ENCODE measurements at places on chromosomes 11 and 22.

- no peak for DNase-seq
These were observed 48.7 kb downstream of the CYTH4 start for GRCh38 chr22:37331034-37331428.

DNA sequence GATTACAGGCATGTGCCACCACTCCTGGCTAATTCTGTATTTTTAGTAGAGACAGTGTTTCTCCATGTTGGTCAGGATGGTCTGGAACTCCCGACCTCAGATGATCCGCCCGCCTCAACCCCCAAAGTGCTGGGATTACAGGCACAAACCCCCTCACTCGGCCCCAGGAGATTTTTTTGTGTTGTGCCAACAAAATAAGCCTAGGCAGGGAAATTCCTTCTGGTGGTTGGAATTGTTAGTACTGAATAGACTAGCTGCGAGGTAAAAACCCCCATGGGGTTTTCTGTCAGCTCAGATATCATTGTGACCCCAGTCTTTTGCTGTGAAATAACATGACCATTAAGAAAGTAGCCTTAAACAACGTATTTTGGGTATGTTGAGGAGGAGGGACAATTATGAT, 144.9 kb downstream of the BCR start:
- no peak for DNase-seq

DNA sequence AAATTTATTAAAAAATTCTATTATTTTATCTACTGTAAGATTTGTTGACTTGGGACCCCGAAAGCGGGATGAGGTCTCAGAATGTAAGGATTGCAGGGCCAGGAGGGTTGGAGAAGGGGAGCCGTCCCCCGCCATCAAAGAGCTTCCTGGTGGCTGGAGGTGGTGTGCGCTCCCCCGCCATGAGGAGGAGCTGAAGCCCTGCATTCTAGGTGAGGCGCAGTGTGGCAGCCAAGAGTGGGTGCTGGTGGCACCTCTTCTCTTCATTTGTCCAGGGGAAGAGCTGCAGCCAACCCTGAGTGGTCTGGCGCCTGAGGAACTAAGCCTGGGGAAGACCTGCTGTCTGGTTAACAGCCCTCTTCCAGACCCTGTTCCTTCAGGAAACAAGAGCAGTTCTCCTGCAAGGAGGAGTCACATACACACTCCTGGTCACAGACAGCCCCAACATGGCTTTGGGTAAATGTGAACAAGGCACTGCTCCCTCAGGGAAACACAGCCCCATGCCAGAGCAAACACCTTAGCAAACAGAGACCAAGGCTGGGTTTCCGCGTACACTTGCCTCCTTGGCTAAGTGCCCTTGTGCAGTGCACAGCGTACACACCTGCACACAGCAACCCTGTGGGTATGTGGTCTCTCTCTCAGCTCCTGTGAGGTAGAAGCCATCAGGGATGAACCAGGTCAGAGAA, 17.3 kb downstream of the RTN4RL2 start:
- DNase-seq = no peak

DNA sequence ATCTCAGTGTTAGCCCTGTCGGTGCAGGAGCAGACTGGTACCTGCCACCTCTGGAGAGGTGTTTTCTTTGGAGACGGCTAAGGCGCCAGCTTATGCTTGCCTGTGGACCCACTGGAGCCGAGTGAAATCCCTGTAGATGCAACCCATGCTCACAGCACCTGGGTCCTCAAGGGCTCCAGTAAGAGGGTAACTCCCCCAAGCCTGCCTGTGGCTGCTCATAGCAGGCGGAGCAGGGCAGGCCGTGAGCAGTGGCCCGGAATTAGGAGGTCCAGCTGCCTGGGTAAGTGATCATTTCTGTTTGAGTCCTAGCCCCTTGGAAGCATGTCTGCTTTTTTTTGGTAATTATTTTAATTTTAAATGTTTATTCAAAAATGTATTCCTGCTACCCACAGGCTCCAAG, 43.8 kb downstream of the NAT10 start:
- no peak for DNase-seq

GRCh38 chr11:64340671-64341335, 799 bp downstream of the CCDC88B start:
- DNase-seq = no peak

DNA sequence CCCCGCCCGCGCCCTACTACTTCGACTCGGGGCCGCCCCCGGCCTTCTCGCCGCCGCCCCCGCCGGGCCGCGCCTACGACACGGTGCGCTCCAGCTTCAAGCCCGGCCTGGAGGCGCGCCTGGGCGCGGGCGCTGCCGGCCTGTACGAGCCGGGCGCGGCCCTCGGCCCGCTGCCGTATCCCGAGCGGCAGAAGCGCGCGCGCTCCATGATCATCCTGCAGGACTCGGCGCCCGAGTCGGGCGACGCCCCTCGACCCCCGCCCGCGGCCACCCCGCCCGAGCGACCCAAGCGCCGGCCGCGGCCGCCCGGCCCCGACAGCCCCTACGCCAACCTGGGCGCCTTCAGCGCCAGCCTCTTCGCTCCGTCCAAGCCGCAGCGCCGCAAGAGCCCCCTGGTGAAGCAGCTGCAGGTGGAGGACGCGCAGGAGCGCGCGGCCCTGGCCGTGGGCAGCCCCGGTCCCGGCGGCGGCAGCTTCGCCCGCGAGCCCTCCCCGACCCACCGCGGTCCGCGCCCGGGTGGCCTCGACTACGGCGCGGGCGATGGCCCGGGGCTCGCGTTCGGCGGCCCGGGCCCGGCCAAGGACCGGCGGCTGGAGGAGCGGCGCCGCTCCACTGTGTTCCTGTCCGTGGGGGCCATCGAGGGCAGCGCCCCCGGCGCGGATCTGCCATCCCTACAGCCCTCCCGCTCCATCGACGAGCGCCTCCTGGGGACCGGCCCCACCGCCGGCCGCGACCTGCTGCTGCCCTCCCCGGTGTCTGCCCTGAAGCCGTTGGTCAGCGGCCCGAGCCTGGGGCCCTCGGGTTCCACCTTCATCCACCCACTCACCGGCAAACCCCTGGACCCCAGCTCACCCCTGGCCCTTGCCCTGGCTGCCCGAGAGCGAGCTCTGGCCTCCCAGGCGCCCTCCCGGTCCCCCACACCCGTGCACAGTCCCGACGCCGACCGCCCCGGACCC, 17.4 kb upstream of the ACR start:
- no peak for DNase-seq

GRCh38 chr11:13836666-13837065, 125.9 kb upstream of the SPON1 start:
- no peak for DNase-seq

DNA sequence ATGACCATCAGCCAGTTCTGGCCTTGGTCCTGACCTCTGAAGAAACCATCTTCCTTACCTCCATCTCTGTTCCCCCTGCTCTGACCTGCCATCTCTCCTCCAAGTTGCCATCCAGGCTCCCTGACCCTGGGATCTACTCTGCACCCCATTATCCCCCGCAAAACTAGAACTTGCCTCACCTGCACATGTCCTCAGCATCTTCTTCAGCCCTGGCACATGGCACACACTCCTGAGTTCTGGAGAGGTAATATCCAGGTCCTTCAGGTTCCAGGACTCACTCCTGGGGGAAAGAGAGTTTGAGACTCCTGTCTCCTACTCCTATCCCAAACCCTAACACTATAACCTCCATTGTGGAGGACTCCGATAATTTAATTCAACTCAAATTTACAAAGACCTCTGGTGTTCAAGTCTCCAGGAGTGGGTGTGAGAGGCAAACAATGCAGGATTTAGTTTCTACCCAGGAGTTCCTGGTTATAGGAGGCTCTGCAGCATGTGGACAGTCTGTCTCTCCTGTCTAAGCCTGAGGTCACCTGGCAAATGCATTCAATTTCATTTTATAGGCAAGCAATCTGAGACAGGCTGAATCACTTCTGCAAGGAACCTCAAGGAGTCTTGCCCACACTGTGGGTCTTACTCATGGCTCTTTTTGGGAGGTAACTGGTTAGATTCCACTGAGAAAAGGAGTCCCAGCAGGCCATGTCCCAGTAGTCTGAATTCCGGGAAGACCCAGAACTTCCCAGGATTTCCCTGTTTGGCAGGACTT, 7.3 kb downstream of the TRIM21 start:
- no peak for DNase-seq

DNA sequence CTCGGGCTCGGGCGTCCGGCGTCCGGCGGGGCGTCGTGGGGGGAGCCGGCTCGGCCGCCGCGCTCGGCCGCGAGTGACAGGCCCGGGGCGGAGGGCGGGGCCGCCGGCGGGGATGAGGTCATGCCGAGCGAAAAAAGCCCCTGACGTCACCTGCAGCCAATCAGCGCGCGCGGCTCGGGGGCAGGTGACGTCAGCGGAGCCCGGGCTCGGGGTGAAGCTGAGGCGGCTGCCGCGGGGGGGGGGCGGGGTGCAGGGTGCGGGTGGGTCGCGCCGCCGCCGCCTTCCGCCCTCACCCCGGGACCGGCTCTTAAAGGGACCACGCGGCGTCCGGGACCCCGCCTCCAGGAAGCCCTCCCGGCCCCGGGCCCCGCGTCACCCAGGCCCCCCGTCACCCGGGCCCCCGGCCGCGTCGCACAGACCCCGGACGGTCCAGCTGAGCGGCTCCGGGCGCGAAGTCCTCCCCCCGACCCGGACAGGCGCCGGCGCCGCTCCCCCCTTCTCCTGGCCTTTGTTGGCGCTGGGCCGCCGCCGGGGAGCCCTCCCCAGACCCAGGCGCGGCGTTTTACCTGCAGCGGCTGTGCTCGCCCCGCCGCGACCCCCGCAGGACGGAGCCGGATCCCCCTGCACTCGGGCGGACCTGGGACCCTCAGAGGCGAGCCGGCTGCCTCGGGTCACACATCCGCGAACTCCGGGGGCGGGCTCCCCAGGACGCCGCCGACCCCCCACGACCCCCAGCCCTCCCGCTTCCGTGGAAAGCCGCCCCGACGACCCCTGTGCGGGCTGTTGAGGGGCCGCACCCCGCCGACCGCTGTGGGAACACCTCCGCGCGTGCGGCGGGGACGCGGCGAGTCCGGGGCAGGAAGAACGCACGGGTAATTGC, at the start of gene DUSP8:
Gene DUSP8, minus strand, starts transcription at position 75 of the 880 bp plus-strand sequence. CDS start 6,445 bp downstream, outside the sequence.
- peak; percentile 26 for DNase-seq

GRCh38 chr22:41425660-41426365, 20.8 kb downstream of the TOB2 start:
- no peak for DNase-seq

GRCh38 chr11:92246630-92247029, 22.0 kb downstream of the FAT3 start:
- no peak for DNase-seq

- DNase-seq = no peak
These were observed 1445.5 kb downstream of the BRD1 start for GRCh38 chr22:48382197-48382596.

DNA sequence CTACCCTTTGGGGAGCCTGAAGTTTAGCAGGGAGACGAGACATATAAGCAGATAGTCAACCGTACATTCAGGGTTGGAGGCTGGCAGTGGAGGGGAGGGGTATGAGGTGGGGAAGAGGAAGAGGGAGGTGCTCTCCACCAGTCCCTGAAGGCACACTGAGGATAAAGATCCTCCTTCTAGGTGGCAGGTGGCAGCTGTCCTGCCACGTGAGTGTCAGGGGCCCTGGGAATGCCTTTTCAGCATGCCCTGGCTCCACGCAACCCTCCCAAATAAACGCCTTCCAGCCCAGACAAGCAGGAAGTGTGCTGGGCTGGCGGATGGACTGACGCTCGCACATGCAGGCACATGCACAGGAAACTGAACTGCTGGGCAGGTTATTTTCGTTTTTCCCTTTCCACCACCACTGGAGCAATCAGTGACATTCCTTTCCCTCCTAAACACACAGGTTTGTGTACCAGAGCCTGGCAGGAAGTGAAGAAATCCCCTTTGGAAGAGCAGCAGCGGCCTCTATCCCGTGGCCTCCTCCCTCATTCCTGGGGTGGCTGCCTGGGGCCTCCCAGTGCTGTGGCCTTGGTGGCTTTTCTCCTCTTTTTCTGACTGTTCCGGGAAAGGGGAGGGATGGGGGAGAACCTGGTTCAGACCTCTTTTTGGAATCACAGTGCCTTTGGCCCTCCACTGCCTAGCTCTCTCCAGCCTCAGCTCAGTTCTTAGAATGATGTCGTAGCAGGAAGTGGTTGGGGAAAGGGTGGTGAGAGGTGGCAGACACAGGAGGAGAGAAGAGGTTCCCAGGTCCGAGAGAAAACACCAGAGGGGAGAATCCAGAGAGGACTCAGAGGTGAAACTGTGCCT, 157.0 kb upstream of the TIMP3 start:
- DNase-seq = no peak

GRCh38 chr11:108752297-108752751, 87.5 kb downstream of the DDX10 start:
- no peak for DNase-seq

DNA sequence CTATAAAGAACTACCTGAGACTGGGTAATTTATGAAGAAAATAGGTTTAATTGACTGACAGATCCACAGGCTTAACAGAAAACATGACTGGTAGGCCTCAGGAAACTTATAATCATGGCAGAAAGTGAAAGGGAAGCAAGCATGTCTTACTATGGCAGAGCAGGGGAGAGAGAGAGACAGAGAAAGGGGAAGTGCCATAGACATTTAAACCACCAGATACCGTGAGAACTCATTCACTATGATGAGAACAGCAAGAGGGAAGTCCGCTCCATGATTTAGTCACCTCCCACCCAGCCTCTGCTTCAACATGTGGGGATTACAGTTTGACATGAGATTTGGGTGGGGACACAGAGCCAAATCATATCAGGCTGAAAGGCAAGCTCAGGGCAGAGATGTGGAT, 327.1 kb upstream of the DDI1 start:
- DNase-seq = no peak

- DNase-seq = no peak
These were observed 45.7 kb upstream of the SHANK2 start for GRCh38 chr11:71298016-71298550.

GRCh38 chr11:86999859-87000753, 37.6 kb upstream of the TMEM135 start:
- peak; percentile 37 for DNase-seq

DNA sequence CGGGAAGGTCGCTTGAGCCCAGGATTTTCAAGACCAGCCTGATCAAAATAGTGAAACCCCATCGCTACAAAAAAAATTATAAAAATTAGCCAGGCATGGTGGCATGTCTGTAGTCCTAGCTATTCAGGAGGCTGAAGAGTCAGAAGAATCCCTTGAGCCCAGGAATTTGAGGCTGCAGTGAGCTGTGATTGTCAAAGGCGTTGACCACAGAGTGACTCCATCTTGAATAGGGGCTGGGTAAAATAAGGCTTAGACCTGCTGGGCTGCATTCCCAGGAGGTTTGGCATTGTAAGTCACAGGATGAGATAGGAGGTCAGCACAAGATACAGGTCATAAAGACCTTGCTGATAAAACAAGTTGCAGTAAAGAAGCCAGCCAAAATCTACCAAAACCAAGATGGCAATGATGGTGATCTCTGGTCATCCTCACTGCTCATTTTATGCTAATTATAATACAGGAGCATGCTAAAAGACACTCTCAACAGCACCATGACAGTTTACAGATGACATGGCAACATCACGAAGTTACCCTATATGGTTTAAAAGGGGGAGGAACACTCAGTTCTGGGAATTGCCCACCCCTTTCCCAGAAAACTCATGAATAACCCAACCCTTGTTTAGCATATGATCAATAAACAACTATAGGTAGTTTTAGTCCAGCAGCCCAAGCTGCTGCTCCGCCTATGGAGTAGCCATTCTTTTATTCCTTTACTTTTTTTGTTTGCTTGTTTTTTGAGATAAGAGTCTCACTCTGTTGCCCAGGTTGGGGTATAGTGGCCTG, 2.8 kb upstream of the RDX start:
- no peak for DNase-seq

- DNase-seq = no peak
These were observed 4.3 kb downstream of the ZC3H7B start for GRCh38 chr22:41305646-41306045.

Data from retinal pigment epithelial cell (primary cell).